Omental fat pad (tissue), 4 donors: ENCODE measurements at places on chromosomes 11 and 22.
A peak's percentile ranks its signal among the peaks of the same experiment; 100 is the strongest.

GRCh38 chr11:34249439-34249838 is 108.4 kb downstream of the ABTB2 start:
- DNase-seq: no peak

DNA sequence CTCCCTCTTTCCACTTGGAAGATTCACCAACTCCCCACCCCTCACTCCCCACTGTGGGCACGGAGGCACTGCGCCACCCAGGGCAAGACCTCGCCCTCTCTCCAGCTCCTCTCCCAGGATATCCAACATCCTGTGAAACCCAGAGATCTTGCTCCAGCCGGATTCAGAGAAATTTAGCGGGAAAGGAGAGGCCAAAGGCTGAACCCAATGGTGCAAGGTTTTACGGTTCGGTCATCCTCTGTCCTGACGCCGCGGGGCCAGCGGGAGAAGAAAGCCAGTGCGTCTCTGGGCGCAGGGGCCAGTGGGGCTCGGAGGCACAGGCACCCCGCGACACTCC is 397 bp upstream of the CD44 start:
- no peak for DNase-seq

- no peak for DNase-seq
Observed at GRCh38 chr11:133204158-133204557, 328.1 kb downstream of the OPCML start.

DNA sequence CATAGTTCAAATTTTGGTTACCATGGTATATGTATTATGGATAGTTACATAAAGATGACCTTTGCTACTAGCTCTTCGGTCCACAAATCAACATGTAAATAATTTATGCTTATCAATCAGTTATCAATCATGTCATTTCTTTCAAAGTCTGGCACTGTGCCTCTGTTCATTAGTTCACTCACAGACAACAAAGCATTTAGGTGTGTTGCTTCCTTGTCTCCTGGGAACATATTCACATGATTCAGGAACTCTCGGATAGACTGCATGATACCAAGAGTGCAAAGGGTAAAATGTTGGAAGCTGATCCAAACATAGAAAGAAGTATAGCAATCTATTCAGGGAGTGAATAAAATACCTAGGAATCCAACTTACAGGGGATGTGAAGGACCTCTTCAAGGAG is 14.3 kb upstream of the ACRV1 start:
- DNase-seq: no peak

DNA sequence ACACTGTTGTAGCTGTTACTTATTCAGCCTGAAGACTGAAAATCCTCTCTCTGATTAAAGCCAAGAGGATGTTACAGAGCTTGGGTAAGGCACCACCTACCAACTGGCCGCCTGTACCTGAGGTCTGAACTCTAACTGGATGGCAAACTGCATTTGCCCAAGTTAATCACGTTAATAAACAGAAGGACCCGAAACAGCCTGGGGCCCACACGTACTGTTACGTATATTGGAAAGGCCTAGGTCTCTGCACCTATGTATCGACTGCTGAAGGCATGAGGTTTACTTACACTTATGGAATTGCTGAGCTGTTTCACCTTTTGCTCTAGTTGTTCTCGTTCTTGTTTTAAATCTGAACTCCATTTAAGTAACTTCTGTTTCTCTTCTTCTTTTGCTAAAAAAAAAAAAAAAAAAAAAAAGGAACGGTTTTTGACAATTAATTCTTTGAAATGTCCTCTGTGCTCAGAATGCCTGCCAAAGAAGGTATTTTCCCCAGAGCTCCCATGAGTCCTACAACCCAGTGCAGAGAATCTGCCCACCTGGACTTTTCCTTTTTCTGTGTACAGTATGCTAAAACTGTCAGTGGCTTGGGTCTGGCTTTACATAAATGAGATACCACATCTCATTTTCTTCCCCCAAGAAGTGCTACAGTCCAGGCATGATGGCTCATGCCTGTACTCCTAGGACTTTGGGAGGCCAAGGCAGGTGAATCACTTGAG is 13.1 kb downstream of the LARGE2 start:
- DNase-seq: no peak

DNA sequence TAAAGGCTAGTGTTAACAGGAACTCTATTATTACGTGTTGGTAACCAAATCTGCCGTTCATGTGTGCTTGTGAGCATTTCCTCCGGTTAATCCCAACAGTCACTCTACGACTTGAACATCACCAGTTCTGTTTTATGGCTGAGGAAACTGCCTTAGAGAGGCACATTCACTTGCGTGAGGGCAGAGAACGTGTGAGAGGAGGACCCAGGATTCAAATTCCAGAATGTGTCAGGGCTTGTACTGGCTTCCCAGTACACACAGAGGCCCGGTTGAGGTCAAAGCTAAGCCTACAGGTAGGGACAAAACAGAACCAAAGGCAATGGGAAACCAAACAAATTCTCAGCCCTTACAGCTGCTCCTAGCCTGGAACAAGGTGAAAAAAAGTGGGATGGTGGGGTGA is 66.9 kb upstream of the TENM4 start:
- no peak for DNase-seq

DNA sequence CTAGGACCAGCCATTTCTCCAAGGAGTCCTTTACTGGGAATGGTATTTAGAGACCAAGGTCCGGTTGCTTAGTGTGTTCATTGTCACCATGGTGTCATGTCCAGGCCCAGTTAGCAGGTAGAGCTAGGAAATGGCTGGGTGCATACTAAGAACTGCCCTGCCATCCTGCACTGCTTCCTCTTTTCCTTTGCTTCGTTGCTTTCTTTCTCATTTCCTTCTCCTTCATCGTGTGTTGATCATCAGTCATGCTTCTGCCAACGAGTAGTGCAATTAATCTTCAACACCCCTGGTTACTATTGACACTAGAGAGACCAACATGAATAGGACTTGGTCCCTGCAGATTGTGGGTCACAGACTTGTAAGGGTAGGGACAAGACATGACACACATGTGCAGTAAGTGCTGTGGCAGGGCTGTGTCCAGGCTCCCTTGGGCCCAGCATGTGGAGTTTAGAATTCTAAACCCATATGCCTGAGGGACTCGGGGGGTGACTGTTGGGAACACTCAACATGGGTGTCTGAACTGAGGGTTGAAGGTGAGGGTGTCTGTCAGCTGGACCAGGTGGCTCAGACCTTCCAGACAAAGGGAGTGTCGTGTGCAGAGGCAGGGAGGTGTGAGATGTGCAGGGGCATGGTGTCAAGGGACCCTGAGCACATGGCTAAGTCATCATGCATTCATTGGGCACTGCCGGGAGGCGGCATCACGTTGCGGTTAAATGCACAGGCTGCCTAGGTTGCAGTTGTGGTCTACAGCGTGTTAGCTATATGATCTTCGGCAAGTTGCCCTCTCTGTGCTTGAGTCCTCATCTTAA is 42.6 kb downstream of the ST14 start:
- DNase-seq: no peak

DNA sequence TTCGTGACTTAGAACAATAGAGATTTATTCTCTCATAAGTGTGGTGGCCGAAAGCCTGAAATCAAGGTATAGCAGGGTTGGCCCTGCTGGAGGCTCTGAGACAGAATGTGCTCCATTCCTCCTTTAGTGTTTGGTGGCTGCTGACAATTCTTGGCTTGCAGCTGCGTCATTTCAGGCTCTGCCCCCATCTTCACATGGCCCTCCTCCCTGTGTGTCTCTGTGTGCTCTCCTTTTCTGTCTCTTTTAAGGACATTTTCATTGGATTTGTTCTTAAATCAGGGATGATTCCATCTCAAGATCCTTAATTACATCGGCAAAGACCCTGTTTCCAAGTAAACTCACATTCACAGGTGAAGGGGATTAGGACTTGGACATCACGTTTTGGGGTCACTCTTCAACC is 10.2 kb upstream of the APOL6 start:
- no peak for DNase-seq

DNA sequence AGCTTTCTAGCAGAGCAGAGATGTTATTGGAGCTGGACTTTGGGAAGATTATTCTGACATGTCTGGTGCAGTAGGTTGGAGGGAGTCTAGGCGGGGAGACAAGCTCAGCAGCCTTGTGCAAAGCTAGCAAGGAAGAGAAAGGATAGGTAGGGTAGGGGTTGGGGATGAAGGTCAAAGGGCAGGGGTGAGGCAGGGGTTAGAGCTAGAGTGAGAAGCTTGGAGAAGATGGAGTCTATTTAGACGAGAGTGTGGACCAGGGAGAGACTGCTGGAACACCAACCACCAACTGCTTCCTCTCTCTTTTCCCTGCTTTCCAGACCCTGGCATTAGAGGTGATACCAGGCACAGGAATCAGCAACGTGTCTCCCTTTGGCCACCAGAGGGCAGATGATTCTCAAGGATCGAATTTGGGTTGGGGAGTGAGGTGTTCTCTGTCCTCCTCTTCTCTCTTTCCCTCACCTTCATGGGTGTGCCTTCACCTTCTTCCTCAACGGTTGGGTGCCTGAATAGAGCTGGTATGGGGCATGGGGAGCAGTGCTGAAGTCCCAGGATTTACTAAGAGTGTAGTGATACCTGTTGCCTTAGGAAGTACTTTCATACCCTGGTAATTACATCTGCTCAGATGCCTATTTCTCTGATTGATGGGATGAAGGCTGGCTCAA is 1.8 kb upstream of the MARK2 start:
- peak; percentile 72 for DNase-seq

DNA sequence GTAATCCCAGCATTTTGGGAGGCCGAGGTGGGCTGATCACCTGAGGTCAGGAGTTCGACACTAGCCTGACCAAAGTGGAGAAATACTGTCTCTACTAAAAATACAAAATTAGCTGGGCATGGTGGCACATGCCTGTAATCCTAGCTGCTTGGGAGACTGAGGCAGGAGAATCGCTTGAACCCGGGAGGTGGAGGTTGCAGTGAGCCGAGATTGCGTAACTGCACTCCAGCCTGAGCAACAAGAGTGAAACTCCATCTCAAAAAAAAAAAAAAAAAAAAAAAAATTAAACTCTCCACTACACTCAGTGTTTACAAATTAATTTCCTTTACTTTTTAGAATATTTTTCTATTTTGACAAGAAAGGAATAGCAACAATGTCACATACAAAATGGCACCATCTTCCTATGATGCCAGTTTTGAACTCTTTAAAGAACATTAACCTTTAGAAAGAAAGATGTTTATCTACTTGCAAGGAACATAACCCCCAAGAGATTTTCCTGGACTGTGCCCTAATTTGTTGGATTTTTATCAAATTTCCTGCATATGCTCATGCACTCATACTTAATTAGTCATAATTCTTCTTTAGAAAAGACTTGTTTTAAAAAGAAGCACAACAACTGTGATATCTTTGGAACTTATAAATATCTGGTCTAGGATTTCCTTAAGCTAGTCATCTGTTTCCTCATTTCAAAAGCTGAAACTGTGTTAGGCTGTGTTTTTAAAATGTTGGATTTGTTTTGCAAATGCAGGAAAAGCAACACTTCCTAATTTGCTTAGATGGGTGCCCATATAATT is 22.6 kb upstream of the HIPK3 start:
- no peak for DNase-seq

GRCh38 chr11:34250211-34250610 is 107.6 kb downstream of the ABTB2 start:
- no peak for DNase-seq

DNA sequence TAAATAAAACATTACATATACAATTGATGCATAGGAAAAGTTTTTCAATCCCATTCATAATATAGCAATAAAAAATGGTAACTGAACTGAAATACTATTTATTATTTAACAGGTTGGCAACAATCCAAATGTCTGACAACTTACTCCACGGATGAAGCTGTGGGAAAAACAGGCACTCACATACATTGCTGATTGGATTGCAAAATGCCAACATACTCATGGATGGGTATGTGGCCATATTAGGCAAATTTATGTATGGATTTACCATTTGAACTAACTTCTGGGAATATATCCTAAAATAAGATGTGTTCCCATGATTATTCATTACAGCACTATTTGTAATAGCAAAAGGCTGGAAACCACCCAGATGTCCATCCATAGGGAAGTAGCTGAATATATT is 3.2 kb upstream of the BIRC2 start:
- DNase-seq: no peak

- DNase-seq: no peak
Observed at GRCh38 chr11:102664001-102664752, 39.0 kb upstream of the MMP20 start.

- no peak for DNase-seq
Observed at GRCh38 chr11:20248871-20249270, 88.6 kb upstream of the DBX1 start.

GRCh38 chr11:119347242-119347641 is 737 bp upstream of the MFRP start:
- no peak for DNase-seq

GRCh38 chr22:28989912-28990311 is 71.7 kb downstream of the C22orf31 start:
- no peak for DNase-seq

DNA sequence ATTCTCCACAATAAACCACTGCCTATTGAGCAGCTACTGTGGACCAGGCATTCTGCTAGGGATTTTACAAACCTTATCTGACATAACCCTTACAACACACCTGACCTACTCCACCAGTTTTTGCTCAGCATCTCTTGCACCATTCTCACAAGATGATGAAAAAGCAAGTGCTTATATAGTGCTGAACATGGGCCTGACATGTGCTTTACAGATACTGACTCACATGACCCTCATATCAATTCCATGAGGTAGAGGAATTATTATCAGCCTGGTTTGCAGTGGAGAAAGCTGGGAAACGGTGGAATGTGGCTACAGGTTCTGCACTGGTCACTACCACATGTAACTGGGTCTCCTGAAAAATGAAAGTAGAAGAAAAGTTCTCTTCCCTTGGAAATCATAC is 37.5 kb upstream of the PANX1 start:
- DNase-seq: no peak

- no peak for DNase-seq
Observed at GRCh38 chr11:65907878-65908277, 7.7 kb upstream of the FOSL1 start.

GRCh38 chr22:44100411-44100810 is 76.3 kb downstream of the PARVB start:
- DNase-seq: no peak

DNA sequence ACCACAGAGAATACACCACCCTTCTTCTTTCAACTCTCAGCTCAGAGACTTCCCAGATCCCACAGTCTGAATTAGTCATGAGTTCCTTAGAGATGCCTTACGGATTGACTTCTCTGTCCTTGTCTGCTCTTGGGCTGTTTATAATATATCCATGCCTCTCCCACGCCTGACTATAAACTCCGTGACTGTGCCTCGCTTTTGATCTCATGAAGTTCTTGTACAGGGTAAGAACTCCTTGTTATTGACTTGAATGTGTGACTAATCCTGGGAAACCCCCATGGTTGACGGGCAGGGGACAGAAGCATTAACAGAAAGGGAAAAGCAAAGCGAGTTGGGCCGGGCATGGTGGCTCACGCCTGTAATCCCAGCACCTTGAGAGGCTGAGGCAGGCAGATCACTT is 62.4 kb upstream of the POU2AF1 start:
- DNase-seq: no peak
